ENCODE measurements at places on chromosomes 16 and 17.

- DNase-seq: no peak
Measured at GRCh38 chr17:64639516-64639915, 22.6 kb downstream of the SMURF2 start.

GRCh38 chr16:1751946-1752345, 19.4 kb downstream of the NME3 start:
- DNase-seq: no peak

GRCh38 chr17:82943751-82944150, 103.9 kb upstream of the ZNF750 start:
- DNase-seq: no peak

- DNase-seq: no peak
Measured at GRCh38 chr16:74275711-74276110, 20.9 kb upstream of the PSMD7 start.

DNA sequence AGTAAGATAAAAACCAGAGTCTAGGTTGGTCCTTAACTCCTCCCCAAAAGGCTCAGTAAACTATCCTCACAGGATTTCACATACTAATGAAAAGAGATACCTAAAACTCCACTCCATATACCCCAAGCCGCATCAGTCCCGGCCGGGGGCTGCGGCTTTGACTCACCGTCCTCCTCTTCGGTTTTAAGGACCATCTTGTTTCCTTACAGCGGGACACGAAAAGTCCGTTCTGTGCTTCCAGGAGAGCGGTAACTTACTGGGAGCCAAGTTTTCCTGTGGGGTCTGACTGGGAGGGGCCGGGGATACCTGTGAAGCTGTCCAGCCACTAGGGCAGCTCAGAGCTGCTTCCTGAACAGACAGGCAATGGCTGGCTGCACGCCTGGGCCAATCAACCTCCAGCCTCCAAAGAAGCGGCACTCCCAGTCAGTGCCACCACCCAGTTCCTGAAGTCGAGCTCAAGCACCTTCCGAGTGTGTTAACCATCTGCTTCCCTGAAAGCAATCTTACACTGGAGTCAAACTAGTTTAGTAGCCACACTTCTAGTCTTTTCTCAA, 45.5 kb downstream of the CYTH1 start:
- DNase-seq: peak; percentile 62

DNA sequence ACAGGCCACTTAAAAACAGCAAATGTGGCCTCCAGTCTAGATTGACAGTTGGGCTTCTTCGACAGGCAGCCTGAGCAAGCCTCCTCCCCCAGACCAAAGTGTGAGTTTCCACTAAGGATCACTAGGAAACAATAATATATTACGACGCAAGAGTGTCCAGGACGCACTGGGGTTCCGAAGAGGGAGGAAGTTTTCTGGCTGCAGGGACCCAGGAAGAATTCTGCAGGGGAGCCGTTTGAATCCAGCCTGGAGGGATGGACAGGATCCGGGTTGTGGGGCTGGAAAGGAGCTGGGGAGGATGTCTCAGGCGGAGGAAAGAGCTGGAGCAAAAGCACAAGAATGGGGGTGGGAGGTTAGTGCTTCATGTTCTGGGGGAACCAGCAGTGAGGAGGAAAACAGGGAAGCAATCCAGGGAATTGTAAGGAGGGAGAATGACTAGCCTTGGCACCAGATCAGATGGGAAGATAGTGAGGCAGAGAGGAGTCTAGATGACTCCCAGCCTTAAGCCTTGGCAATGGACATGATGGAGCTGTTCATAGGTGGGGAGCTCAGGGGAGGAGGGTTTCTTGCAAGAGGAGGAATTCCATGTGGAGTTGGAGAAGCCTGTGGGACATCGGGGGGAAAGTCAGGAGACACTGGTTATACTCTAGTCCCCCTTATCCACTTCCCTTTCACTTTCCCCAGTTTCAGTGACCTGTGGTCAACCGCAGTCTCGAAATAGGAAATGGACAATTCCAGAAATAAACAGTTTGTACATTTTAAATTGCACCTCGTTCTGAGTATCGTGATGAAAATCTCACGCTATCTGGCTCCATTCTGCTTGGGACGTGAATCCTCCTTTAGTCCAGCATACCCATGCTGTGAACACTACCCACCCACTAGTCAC, 26.6 kb downstream of the NGFR start:
- DNase-seq: no peak

GRCh38 chr16:26598061-26598460, 468.7 kb upstream of the C16orf82 start:
- DNase-seq: peak; percentile 44

DNA sequence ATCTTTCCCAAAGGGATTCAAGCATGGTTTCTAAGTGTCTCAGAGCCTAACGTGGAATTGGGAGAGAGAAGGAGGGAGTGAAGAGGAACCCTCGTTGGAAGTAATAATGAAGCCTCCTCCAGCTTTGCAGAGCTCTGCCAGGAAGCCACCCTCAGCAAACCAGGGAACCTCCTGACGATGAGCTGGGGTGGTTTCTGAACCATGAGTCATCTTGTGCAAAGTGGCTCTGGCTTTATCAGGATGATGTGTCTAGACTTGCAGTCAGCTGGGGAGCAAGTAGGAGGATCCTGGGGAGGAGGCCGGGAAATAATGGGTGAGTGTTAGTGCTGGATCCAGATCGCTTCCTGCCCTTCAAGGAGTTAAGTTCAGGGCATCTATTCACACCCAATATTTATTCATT, 191.7 kb upstream of the RBFOX1 start:
- DNase-seq: no peak

- no peak for DNase-seq
Measured at GRCh38 chr17:74107107-74107506, 96.4 kb upstream of the RPL38 start.

GRCh38 chr17:67047382-67047781, 3.0 kb downstream of the CACNG1 start:
- DNase-seq: no peak

- no peak for DNase-seq
Measured at GRCh38 chr16:11205754-11206581, 50.0 kb downstream of the SOCS1 start.

DNA sequence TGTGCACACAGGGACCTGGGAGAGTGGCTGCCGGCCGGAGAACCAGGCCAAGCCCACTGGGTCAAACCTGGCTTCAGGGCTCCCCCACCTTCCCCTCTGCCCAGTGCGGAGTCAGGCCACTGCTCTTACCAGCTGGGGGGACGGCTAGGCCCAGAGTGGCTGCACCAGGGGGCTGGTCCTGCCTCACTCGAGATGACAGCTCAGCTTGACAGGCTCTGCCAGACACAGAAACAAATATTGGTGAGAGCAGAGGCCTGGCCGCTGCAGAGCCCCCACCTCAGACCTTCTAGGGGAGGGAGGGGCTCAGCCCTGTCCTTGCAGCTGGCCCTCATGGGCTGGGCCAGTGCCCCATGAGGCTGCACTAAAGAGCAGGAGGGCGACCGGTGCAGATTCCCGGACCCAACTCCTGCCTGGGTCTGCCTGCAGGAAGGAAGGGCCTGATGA, 4.5 kb downstream of the NUDT16L1 start:
- DNase-seq: no peak

DNA sequence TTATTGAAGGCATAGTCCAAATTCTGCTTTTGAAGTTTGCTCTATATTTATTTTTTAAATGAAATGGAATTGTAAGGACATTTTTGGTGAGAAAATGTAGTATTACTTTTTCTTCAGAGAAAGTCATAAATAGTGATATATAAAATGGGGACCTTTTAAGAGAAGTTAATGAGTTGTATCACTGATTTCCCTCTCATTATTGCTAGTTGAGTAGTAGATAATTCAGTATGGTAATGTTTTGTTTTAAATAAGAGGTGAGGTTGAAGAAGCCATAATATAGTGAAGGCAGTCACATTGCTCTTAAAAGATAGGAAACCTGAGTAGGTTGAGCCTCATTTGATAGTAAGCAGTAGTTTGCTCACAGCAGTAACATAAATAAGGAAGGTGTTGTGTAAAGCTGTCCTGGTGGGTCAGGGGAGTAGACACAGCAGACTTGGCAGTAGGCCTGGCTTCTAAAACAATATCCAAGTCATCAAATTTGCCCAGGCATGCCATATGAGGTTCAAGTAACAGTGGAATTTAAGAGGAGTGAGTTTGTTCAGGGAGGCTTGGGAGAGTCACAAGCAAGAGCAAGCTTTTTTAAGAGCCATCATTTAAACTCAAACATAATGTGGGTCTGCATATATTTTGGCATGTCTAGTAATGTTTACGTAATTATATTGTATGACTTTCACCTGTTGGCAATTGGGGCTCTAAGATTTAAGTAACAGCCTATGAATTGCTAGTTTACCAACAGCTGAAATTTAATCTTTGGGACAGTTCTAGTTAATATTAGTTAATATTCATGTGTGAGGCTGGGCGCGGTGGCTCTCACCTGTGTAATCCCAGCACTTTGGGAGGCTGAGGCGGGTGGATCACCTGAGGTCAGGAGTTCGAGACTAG, 6.5 kb downstream of the NFATC3 start:
- DNase-seq: no peak

DNA sequence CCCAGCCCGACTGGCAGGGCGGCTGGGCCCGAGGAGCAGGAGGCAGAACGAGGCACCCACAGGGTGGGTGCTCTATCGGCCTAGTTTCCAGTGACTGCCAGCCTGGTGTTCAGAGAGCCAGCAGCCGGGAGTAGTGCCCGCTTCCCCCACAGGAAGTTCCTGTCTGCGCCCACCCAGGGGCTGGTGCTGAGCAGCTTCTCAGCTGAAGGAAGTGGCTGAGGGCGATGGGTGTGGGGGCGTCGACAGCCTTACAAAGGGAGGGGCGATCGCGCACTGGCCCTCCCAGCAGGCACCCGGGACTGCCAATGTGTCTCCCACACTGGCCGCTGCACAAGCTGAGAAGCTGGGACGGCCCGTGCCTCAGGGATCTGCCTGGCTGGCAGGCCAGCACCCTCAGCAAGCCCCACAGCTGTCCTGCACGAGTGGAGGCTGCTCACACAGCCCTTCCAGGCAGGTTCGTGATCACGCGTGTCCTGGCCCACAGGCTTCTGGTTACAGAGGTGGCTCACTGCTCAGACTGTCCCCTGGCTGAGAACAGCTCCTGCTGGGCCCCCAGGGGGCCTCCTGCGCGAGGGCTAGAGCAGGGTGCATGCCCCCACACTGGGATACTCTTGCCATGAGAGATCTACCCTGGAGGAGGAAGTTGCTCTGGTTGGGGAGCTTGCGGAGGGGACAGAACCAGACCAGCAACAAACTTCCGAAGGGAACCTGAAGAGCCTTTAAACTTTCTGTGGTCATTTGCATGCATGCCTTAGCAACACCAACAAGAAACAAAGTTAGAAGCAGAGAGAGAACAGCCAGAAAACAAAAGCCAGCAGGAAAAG, 2.5 kb downstream of the RNF166 start:
- peak; percentile 72 for DNase-seq

DNA sequence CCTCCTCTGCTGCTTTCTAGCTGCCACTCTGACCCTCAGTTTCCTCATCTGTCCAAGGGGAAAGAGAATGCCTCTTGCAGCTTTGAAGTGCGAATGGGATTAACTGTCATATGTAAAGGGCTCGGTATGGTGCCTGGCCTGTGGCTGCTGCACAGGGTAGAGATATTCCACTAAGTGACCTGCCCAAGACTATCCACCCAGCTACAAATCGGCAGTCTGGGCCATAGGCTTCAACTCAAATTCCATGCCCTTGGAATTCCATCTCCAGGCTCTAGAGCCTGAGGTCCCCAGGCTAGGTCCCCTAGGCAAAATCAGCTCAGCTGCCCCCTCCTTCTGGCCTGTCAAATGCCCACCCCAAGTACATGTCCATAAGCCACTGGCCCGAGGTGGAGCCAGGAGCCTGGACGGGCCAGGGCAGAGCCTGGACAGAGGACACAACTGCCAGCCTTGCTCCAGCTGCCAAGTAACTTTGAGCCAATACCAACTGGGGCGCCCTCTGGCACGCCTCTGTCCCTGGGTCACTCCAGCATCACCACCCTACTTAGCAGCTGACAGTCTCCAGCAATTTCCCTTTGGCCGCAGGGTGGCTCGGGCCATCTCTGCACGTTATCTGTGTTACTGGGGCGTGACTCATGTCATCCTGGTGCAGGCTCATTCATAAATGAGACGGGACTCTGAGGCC, 57.2 kb downstream of the SDK2 start:
- DNase-seq: no peak

DNA sequence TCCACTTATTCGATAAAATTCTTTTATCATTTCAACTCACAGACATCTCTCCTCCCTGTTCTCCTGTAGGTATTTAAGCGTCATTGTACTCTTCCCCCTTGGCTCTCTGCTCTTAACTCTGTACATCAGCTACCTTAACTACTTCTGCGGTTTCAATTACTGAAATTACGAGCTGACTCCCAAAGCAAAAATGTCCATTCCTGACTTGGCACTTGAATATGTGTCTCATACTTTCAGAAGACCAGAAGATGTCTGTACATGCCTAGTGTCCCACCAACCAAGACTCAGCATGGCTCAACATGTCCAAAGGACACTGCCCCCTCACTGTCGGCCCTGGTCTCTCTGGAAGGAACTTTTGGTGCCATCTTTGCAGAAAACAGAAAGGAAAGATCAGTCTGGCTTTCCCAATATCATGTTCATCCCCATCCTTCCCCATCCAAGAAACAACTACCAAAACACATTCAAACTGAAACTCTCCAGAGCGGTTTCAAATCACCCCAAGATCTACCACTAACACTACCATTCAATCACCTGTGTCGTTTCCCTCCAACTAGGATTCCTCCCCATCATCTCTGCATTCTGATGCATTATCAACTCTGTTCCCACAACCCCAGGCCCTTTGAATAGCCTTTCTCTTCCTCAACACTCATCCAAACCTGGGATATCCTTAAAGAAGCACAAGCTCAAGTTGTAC, 74.9 kb downstream of the ZFHX3 start:
- DNase-seq: no peak

GRCh38 chr17:40937384-40937819, at the start of gene KRT23:
TSS of gene KRT23 (minus strand) at chr17:40937646. CDS start at chr17:40936603, 1,043 bp downstream.
- DNase-seq: no peak

- DNase-seq: no peak
Measured at GRCh38 chr16:56389554-56389953, 35.8 kb downstream of the AMFR start.

GRCh38 chr16:22373662-22374310, 633 bp downstream of the CDR2 start:
- peak; percentile 45 for DNase-seq

DNA sequence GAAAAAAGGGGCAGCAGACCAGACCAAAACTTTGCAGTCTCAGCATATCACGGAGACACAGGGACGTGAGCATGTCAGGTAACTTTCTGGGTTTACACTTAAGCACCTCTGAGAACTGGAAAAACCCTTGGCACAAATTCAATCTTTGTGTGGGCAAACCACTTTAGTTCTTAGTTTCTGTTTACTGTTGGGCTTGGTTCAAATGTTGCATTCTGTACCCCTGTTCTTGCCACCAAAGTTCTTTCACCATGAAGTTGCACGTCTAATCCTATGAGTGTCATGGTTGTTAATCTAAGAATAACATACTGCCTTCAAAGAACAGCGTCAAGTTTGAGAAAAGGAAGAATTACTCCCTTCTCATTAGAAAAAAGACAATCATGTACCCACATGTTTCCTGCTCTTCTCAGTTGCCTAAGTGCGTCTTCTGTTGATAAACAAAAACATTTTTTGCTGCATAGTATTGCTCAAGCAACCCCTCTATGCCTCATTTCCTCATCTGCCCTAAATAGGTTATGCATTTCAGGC, 11.6 kb downstream of the KRT33A start:
- DNase-seq: peak; percentile 41
